ENCODE measurements at places on chromosomes 3 and 15.

GRCh38 chr3:27596334-27596841 is 112.2 kb upstream of the SLC4A7 start:
- H3K36me3 ChIP-seq: no peaks in the 10 kb centered on the region
- DNase-seq: no peak
- H3K4me1 ChIP-seq: peaks cover 12% of the 10 kb centered on the region
- no peak overlapping the region for H3K4me3 ChIP-seq
- H3K27ac ChIP-seq: no peak overlapping the region

DNA sequence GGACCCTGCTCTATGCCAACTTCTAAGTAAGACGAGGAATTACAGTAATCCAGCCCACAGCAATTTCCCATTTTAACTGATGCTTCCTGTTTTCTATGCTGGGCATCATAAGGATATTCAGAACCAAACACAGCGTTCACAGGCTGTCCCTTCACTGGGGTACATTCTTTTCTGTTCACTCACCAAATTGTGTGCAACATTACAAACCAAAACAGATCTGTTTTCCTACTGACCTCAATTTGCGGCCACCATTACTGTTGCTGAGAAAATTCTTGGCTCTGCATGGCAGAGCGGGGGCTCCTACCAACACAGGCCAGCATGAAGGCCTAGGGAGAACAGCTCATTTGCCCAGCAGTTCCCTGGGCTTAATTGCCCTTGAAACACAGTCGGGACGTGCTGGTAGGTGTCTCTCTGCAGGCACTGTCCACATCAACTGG is 76.5 kb downstream of the MYO1E start:
- no peak overlapping the region for H3K4me3 ChIP-seq
- no peaks in the 10 kb centered on the region for H3K27me3 ChIP-seq
- H3K27ac ChIP-seq: no peak overlapping the region
- H3K36me3 ChIP-seq: no peaks in the 10 kb centered on the region

DNA sequence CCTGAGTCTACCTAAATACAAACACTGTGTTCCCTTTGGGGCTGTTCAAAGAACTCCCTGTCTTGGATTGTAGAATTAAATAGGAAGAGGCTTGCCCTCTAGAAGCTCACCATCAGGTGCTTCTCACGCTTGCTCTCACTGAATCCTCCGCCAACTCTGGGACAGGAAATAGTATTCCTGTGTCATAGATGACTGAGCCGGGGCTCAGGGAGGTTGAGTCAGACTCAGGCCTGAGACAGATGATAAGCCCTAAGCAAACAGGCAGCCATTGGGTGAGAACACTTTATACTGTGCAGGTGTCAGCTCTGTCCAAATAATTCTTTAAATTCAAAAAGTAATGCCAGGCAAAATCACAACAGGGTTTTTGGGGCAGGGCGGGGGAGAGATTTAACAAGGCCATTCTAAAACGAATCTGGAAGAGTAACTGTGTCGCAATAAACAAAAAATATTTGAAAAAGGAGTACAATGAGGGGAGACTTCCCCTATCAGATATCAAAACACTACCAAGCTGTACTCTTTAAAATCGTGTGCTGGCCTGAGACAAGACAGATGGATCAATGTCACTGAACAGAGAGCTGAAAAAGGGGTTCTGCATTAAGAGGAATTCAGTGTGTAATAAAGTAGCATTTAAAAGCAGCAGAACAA is 59.0 kb downstream of the EPHB3 start:
- H3K4me3 ChIP-seq: no peak overlapping the region
- H3K27me3 ChIP-seq: peaks cover 26% of the 10 kb centered on the region
- H3K36me3 ChIP-seq: no peaks in the 10 kb centered on the region
- no peak for DNase-seq
- H3K27ac ChIP-seq: no peak overlapping the region

- no peaks in the 10 kb centered on the region for H3K4me1 ChIP-seq
- H3K36me3 ChIP-seq: no peaks in the 10 kb centered on the region
- no peak overlapping the region for H3K4me3 ChIP-seq
- DNase-seq: no peak
- no peaks in the 10 kb centered on the region for H3K27me3 ChIP-seq
These were observed 207.1 kb downstream of the KCNMB2 start for GRCh38 chr3:178743297-178743696.

Measured in T-cell (primary cell).